Endothelial cell (in vitro differentiated cells): ENCODE measurements at places on chromosomes 11 and 22.

GRCh38 chr11:19027829-19028595 is 32.5 kb downstream of the MRGPRX2 start:
- no peak for DNase-seq

GRCh38 chr11:123020968-123021367 is 39.3 kb upstream of the BSX start:
- DNase-seq: peak; percentile 32

- no peak for DNase-seq
Observed at GRCh38 chr11:34671946-34672345, 51.1 kb downstream of the EHF start.

DNA sequence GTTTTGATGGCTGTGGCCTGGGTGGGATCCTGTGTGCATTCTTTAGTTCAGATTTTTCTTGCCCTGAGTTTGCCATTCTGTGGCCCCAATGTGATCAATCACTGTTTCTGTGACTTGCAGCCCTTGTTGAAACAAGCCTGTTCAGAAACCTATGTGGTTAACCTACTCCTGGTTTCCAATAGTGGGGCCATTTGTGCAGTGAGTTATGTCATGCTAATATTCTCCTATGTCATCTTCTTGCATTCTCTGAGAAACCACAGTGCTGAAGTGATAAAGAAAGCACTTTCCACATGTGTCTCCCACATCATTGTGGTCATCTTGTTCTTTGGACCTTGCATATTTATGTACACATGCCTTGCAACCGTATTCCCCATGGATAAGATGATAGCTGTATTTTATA is 620 bp downstream of the OR4C16 start:
- DNase-seq: no peak

GRCh38 chr22:19849835-19850762 is 4.6 kb downstream of the GNB1L start:
- no peak for DNase-seq

GRCh38 chr22:23282089-23282501 is 101.8 kb downstream of the BCR start:
- DNase-seq: no peak

DNA sequence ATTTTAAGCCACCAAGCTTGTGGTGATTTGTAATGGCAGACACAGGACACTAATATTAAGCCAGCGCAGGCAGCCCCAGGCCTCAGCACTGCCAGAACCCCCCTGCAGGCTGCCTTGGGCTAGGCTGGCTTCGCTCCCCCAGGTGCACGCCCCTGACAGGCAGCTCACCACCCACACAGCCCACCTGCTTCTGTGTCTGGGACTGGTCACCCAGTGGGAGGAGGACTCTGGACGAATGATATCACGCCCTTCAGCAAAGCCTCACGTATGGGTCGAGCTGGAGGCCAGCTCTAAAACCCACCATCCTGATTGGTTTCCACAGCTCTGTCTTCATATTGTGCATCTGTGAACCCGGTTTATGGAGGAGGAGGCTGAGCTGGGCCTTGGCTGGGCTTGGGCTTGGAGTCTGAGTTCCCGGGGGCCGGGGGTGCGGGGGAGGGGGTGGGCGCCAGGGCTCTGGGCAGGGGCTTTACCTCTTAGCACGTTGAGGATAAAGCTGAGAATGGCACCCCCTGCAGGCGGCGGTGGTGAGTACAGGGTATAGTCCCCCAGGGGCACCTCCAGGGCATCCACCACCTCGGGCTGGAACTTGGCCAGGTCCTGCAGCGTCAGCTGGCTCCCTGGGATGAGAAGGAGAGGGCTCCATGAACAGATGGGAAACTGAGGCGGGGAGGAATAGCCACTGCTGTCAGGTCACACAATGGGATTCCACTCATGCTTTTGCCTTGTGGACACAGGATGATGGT is 13.8 kb downstream of the GGT5 start:
- DNase-seq: peak; percentile 75

DNA sequence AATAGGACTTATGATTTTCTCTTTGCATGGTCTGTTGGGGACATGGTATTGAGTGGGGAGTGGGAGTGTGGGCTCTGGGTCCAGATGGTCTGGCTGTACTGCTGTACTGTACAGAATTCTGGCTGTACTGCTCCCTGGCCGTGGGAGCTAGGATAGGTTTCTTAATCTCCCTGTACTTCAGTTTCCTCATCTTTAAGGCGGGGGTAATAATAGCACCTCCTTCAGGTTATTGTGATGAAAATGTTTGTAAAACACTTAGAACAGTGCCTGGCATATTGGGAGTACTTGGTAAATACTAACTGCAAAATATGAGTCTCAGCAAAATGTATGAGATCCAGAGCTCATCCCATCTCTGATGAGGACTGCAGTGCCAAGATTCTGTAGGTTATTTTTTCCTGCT is 198.6 kb downstream of the KIF18A start:
- no peak for DNase-seq

- DNase-seq: no peak
Observed at GRCh38 chr11:58922479-58922878, 16.8 kb upstream of the GLYATL1 start.

DNA sequence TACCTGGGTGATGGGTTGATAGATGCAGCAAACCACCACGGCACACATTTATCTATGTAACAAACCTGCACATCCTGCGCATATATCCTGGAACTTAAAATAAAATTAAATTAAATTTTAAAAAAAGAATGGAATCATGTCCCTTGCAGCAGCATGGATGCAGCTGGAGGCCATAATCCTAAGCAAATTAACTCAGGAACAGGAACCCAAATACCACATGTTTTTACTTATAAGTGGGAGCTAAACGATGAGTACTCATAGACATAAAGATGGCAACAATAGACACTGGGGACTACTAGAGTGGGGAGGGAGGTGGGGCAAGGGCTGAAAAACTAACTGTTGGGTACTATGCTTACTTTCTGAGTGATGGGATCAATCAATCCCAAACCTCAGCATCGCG is 40.9 kb downstream of the CWC15 start:
- no peak for DNase-seq

GRCh38 chr22:17980638-17981051 is 43.7 kb downstream of the MICAL3 start:
- DNase-seq: no peak

DNA sequence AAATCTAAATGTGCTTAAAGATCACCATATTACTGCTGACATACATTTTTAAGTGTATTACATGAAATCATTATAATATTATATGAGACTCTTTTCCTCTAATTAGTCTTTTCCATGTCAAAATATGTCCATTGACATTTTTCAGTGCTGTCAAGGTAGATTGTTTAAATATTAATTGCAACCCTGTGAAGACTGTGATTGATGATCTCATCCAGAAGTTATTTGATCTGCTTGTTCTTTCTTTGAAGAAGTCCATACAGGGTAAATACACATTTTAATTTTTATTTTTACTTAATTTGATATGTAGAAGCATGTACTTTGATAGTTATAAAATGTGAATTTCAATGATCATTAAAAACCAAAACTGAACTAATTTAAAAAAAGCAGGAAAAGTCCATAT is 38.4 kb downstream of the DYNC2H1 start:
- no peak for DNase-seq

DNA sequence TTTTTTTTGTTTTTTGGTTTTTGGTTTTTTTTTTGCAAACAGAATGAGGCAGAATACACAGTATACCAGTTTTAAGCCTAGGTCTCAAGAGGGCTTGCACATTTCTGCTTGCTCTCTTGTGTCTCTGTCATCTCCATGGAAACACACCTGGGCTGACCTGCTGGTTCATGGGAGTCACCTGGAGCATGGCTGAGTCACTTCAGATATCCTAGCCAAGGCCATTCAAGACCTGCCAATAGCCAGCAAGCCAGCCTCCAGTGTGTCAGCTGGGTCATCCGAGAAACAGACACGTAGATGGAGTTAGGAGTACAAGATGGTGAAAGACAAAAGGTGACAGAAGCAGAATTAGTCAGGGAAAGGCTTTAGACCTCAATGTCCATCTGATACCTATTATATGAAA is 124.2 kb upstream of the SEZ6L start:
- no peak for DNase-seq

GRCh38 chr11:96736601-96737000 is 346.8 kb downstream of the JRKL start:
- DNase-seq: no peak

- no peak for DNase-seq
Observed at GRCh38 chr22:26709617-26710390, 52.4 kb downstream of the MIAT start.

- no peak for DNase-seq
Observed at GRCh38 chr11:58998480-58999290, 59.4 kb downstream of the GLYATL1 start.

DNA sequence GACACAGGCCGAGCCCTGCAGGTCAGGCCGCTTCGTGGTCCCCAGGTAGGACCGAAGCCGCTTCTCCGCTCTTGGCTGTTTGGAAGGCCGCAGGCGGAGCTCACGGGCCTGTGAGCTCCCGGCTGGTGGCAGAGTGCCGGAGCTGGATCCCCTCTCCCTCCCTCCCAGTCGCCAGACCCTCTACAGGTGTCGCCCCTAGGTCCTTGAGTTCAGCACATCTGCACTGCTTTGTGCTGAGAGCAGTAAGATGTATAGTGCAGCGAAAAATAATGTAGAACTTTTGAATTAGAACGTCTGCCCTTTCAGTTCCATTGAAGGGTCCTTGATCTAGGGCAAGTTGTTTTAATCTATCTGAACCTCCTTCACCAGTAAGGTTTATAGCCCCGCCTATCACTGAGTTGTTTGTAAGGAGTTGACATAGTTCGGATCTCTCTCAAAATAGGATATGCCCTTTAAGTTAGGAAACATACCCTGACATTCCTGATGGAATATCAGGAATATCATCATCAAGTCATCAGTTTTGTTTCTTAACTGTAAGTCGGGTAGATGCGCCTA is 419 bp downstream of the ANKRD49 start:
- no peak for DNase-seq

DNA sequence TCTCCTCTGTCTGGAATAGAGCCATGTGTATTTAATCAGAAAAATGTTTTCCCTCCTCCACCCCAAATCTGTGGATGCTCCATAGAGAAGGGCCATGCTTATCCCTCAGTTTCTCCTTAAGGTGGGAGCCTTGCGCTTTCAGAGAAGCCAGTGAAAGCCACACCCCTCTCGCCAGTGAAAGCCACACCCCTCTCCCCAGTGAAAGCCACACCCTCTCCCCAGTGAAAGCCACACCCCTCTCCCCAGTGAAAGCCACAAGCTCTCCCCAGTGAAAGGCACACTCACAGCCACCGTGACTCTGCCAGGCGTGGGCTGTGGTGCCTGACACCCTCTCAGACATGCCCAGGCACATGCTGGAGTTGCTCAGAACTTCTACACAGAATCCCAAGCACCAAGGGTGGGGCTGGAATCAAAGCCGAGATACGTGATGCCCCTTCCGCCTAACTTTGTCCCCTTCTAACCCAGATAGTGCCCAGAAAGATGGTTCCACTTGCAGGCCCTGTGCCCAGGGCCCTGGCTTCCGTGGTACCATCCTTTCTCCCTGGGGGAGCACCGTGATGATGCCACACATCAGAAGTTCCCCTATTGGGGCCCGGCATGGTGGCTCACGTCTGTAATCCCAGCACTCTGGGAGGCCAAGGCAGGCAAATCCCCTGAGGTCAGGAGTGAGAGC is 16.5 kb upstream of the PRR5 start:
- DNase-seq: no peak

- no peak for DNase-seq
Observed at GRCh38 chr11:44803009-44803408, 76.2 kb downstream of the TSPAN18 start.

GRCh38 chr11:19079643-19080440 is 19.3 kb upstream of the MRGPRX2 start:
- no peak for DNase-seq

DNA sequence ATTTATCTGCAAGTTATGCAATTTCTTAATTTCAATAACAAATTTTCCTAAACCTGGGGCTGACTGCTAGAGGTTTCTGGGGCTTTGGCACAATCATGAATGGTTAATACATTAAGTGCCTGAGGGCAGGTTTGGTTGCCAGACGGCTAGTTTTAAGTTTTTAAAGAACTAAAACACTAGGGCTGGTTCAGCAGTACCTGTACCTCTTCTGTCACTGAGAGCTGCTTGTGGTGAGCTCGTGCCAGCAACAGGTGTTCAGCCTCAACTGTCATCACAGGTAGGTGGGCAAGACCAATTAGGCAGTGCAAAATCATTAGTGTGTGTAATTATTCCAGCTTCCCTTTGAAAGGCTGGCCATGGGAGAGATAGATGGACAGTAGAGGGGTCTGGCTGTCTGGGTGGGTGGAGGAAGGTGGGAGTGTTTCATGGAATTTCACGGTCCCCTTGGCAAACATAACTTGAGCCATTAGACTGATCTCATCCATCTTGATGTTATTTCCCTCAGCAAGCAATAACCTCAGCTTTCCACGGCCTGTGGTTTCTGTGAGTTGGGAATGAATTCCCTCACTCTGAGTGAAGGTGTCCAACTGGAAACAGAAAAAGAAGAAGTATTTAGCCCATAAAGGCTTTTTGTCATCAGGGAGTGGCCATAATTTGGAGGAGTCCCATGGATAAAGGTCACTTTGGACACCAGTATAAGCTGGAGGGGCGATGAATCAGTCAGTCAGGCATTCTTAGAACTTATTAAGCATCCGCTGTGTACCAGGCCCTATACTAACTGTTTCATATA is 114.8 kb downstream of the SNX19 start:
- no peak for DNase-seq

DNA sequence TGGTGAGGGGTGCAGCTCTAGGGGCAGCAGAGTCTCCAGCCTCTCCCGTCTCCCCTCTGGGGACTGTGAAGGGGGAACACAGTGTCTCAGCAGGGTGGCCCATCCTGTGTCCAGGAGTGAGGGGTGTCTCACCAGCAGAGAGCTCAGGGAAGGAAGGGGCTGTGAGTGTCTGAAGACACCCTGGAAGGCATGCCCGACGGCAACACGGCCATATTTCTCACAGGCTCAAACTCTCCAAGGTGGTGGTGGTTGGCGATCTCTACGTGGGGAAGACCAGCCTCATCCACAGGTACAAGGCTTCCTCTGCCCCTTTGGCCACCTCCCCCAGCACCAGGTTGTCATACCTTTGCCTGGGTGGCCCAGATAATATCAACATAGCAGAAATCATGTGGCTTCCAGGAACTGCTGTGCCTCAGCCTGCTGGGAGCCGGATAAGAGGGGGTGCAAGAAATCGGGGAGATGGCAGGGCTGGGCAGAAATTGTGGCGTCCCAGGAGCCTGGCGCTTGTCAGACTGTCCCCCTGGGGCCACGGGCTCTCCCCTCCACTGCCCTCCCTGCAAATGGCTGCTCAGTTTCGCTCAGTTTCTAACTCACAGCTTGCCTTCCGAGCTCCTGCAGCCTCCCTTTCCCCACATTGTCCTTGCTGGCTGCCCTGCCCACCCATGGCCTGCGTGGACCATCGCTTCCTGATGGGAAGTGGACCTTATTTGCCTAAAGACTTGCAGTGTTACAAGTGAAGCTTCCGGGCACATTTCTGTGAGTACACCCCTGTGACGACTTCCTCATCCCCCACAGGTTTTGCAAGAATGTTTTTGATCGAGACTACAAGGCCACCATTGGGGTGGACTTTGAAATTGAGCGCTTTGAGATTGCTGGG is 7.2 kb downstream of the RAB36 start:
- no peak for DNase-seq
